ENCODE measurements at places on chromosomes 3 and 15.

GRCh38 chr3:122956693-122957455 lies 70.7 kb downstream of the SEMA5B start:
- DNase-seq, result no peak

DNA sequence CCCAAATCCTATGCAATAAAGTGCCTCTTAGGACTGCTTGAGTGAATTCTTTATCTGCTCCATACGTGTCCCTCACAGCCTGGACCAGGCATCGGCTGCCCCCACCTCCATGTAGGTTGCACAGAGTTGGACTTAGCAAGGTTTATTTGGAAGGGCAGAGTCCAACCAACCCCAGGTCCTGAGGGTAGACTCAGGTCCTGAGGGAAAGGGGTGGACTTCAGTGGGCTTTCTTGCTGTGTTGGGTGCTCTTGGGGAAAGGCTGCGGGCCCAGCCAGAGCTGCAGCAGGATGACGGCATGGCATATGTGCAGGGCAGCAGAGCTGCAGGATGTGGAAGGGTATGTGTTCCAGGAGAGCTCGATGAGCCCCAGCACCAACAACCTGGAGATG lies 6.5 kb downstream of the ALG3 start:
- no peak for DNase-seq

- no peak for DNase-seq
Measured at GRCh38 chr15:90547540-90547939, 17.8 kb downstream of the CRTC3 start.

GRCh38 chr3:143146486-143147274 lies 27.1 kb downstream of the CHST2 start:
- no peak for DNase-seq
